ENCODE measurements at places on chromosomes 2 and 18. TPM values are rescaled to one million over a fixed set of nuclear protein-coding genes. Genes with fewer than 3 reads are reported as not detected.

The MAP4K4 gene
- 15.9 TPM for polyA plus RNA-seq

The PPP1R1C gene
- polyA plus RNA-seq: 2.2 TPM

The HES6 gene
- polyA plus RNA-seq: 7.4 TPM

The LIMS4 gene
- polyA plus RNA-seq: 24.7 TPM

The LRP2 gene
- polyA plus RNA-seq: not detected

The MSTN gene
- polyA plus RNA-seq: 0.57 TPM

The VWC2L gene
- not detected for polyA plus RNA-seq

The MYO5B gene
- 1.6 TPM for polyA plus RNA-seq
